ENCODE measurements at places on chromosomes 5 and 9.

GRCh38 chr9:114385397-114386181, 2.2 kb downstream of the AKNA start:
- peak; percentile 94 for DNase-seq

- peak; percentile 72 for DNase-seq
Observed at GRCh38 chr5:54159153-54159892, 151.1 kb downstream of the ARL15 start.

DNA sequence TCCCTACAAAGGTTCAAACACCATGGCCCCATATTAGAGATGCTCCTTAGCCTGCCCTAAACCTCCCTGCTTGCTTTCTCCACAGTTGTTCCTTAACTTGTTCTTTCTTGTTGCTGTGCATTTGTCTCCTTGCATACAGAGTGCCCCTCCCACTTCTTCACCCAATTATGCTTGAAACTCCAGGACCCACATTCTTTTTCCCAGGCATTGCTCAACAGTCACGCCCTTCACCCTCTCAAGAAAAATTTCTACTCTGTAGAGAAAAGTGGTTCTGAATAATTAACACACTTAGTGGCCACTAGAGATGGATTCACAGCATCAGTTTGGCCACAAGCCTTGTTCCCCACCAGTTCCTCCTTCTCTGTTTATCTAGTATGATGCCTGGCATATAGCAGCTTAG, 57.7 kb downstream of the NREP start:
- no peak for DNase-seq

DNA sequence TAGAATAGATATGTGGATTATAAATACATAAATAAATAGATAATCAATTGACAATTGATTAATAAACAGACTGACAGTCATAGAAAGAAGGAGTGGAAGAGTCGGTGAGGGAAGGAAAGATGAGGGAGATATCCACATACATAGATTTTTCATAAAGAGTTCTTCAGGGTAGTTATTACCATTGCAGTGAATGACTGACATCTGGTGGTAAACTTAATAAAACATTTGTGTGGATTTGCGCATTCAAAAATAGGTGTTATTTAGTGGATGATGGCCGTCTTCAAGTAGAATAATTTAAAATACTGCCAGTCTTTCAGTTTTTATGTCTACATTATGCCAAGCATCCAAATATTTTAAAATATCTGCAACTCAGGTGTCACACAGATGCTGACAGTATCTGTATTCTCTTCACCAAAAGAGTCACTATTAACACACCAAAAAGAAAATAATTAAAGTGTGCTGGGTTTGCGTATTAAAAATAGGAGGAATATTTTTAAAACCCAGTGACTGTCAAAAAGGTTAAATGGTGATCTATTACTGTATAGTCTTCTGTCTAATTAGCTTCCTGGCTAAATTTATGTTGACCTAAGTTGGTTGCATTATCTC, 78.8 kb downstream of the GIN1 start:
- peak; percentile 44 for DNase-seq

GRCh38 chr9:129698254-129698757, 32.9 kb downstream of the PRRX2 start:
- peak; percentile 65 for DNase-seq

DNA sequence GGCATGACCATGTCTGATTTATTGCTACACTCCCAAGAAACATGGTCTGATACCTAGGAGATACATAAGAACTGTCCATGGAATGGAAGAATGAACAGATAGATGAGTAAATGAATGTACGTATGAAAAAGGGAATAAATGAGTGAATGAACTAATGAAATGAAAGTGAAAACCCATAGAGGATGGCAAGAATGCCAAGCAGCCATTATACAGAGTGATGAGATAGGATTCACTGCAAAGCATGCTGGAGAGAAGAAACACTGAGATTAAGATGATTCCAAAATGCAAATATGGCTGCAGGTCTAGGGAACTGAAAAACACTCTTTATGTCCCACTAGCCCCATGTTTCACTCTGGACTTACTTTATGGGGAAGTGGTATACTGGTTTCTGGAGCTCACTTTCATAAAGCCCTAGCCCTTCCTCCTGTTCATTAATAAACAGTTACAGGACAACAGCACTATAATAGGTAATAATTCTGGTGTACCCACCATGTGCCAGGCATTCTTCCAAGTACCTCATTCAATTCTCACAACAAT, 170.3 kb upstream of the RAD23B start:
- DNase-seq, result no peak

DNA sequence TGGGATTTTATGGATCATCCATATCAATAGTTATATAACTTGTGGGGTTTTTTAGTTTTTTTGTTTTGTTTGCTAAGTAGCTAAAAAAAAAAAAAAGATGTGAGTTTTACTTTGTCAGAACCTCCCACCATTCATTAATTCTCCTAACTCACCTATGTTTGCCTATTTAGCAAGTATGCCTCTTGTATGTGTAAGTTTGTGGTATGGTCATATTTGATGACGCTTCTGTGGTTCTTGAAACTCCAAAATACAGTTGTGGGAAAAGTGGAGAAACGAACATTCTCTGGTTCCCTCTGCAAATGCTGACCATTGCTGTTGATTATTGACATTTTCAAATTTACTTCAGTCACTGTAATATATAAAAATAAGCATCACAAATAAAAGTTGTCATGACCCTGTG, 75.7 kb downstream of the PBX3 start:
- DNase-seq, result no peak

- DNase-seq, result no peak
Observed at GRCh38 chr5:41973087-41973486, 48.0 kb downstream of the FBXO4 start.

DNA sequence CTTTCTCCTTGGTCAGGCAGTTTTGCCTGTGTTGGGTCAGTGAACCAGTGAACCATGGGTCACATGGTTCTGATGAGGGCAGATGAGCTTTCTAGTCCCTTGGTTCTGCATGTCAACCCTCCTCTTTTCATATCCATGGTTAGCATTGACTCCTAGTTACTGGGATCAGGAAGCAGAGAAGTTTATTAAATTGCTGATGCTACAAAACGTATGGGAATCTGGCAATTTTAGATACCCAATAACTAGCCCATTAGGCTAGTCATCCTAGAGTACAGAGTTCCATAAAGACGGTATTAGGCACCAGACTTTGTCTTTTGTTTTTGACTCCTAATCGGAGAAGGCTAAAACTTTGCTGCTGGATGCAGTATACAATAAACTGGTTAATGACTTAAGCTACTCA, 273.1 kb downstream of the ATPSCKMT start:
- no peak for DNase-seq

- no peak for DNase-seq
Observed at GRCh38 chr5:141869514-141869913, 8.7 kb downstream of the PCDH1 start.

Measured in inflammatory macrophage treated with lipopolysaccharide for 1 hour (primary cell).